Prostate gland (tissue), 2 donors: ENCODE measurements at places on chromosomes 6 and 20. TPM values are rescaled to one million over a fixed set of nuclear protein-coding genes. Genes with fewer than 3 reads are reported as not detected.

PTCHD4 gene
- 1.0 TPM for total RNA-seq

LY6G6D gene
- not detected for total RNA-seq

SALL4 gene
- 1.8 TPM for total RNA-seq

HS3ST5 gene
- total RNA-seq = not detected

SIGLEC1 gene
- total RNA-seq = 0.32 TPM

CTCFL gene
- not detected for total RNA-seq

RGS17 gene
- total RNA-seq = 1.6 TPM

DBNDD2 gene
- total RNA-seq = 33.7 TPM

COL19A1 gene
- 0.14 TPM for total RNA-seq

PPP1R3G gene
- 1.7 TPM for total RNA-seq

CST5 gene
- total RNA-seq = not detected

IL17F gene
- not detected for total RNA-seq

LHFPL5 gene
- total RNA-seq = not detected

CYP39A1 gene
- total RNA-seq = 17.6 TPM

MACROD2 gene
- 19.4 TPM for total RNA-seq

MATN4 gene
- 0.34 TPM for total RNA-seq

ZNF451 gene
- total RNA-seq = 68.6 TPM

CCN6 gene
- total RNA-seq = not detected

MCHR2 gene
- not detected for total RNA-seq

C6orf15 gene
- total RNA-seq = not detected

SMIM26 gene
- 169 TPM for total RNA-seq

CD24 gene
- total RNA-seq = 59.4 TPM

TAGAP gene
- 4.8 TPM for total RNA-seq

NKAIN2 gene
- not detected for total RNA-seq

SGK2 gene
- 4.5 TPM for total RNA-seq

KCNQ5 gene
- total RNA-seq = 4.1 TPM

AGER gene
- 3.8 TPM for total RNA-seq

IL20RA gene
- total RNA-seq = 25.3 TPM

TREM2 gene
- 8.1 TPM for total RNA-seq

SAMD3 gene
- total RNA-seq = not detected

SEMG1 gene
- 0.14 TPM for total RNA-seq

ECT2L gene
- 0.41 TPM for total RNA-seq

EPB41L1 gene
- total RNA-seq = 27.7 TPM

GATA5 gene
- total RNA-seq = 1.3 TPM

SPATS1 gene
- total RNA-seq = not detected

AVP gene
- total RNA-seq = not detected
